Stimulated activated CD8-positive, alpha-beta memory T cell treated with anti-CD3 and anti-CD28 coated beads, Interleukin-7, amount 100 ng/mL, for 48 hours (primary cell): ENCODE measurements at places on chromosomes 13 and 19.

DNA sequence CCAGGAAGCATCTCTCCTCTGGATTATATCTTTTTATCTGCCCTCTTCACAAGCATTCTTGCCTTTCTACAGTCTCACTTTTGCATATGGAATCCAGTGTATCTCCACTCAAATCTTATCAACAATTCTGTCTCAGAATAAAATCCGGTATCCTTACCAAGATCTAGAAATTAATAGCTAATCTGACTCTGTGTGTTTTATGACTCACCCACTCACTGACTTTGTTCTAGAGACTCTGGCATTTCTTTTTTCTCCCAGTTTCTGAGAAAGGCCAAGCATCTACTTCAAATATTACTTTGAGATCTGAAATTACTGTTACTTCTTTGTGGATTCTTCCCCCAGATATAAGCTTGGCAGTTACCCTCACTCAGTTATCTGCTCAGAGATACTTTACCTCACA lies 913.5 kb upstream of the ATXN8OS start:
- no peak for DNase-seq

DNA sequence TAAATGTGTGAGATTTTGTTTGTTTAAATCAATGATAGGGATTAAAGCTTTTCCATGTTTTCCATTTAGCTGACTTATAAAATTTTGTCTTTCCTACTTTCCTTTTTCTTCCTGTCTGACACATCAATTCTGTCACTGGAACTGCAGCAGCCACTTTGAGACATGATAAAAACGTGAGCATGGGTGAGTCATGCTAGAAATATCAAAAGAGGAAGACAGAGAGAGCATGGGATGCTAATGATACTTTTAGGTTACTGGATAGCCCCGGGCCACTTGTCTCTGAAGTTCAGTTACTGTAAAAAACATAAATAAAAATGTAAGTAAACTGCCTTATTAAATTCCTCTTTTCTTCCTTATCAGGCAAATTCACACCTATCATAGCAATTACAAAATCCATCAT lies 1332.0 kb upstream of the PCDH20 start:
- no peak for DNase-seq

GRCh38 chr19:4758659-4759058 lies 32.9 kb upstream of the FEM1A start:
- no peak for DNase-seq

DNA sequence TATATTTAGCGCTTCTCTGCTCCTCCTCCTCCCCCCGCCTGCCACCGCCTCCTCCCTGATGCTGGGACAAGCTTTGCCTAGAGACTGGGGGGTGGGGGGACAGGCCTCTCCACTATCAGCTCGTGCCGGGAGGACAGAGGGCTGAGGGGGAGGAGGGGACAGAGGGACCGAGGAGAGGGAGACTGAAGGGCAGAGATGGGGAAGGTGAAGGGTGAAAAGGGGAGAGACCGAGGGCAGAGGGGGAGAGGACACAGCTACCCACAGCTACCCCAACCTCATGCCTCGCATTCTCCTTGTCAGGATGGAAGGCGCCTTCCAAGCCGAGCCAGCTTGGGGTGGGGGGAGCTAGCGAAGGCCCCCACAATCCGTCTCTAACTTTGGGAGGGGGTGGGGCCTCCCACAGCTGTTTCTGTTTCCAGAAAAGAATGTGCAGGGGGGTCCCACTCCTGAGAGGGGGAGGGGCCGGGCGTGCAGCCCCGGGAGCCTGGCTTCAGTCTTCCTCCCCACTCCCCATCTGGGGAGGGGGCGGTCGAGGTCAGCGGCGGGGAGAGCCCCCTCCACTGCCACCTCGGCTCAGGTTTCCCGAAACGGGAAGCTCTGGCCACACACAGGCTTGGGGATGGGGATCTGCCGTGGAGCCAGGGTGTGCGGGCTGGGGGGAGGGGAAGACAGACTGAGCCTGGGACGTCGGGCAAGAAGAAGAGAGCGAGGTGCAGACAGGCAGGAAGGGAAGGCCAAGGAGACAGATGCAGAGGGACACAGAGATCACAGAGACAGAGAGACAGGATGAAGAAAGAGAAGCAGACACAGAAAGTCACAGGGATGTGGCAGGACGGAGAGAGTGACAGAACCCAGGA lies 1.6 kb downstream of the DACT3 start:
- no peak for DNase-seq

DNA sequence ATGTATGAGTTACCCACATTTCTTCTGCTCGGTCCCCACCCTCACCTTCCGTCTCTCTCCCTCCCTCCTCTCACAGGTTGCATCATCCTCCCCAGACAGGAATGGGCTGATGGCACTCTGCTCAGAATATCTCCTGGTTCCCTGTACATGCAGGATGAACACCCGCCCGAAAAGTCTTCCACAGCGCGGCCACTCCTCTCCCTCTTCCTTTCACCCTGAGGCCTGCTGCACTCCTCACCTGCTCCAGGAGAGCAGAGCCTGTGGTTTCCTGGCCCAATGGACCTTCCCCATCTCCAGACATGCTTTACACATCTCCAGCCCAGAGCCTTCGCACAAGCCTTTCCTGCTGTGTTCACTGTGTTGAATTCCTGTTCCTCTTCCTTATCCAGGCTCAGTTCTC lies 40.9 kb downstream of the GSX1 start:
- no peak for DNase-seq

DNA sequence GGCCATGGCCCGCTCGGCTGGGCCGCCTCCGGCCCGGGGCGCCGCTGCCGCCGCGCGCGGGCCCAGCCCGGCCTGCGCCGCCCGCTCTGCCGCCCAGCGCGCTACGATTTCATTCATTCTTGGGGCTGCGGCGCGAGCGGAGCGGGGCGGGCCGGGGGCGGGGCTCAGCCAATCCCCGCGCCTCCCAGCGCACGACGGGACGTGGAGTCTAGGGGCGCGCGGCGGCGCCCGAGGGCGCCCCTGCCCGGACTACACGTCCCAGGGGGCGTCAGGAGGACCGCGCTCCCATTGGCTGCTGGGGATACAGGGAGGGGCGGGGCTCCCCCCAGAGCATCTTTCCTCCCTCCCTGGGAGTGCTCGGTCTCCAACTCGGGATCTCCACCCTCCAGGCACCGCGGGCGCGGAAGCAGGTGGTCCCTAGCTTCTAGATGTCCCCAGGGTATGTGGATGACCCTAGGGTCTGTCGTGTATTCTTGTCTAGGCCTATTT lies 5.6 kb upstream of the DPF1 start:
- peak; percentile 49 for DNase-seq

GRCh38 chr13:112726016-112726767 lies 36.4 kb downstream of the ATP11A start:
- no peak for DNase-seq

DNA sequence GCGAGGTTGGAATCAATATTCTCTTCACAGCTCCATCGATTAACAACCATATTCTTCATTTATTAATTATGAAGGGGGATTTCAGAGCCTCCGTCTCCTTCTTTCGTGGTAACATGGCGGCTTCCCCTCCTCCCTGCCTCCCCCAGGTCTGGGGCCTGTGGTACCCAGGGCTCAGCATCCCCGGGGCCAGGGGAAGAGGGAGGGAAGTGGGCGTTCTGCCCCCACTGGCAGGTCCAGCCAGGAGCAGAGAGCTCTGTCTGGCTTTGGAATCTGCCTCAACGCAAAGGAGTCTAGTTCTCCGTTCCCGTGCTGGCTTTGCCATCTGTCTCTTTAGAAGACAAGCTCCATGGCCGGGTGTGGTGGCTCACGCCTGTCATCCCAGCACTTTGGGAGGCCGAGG lies 37.8 kb upstream of the ONECUT3 start:
- DNase-seq = no peak

DNA sequence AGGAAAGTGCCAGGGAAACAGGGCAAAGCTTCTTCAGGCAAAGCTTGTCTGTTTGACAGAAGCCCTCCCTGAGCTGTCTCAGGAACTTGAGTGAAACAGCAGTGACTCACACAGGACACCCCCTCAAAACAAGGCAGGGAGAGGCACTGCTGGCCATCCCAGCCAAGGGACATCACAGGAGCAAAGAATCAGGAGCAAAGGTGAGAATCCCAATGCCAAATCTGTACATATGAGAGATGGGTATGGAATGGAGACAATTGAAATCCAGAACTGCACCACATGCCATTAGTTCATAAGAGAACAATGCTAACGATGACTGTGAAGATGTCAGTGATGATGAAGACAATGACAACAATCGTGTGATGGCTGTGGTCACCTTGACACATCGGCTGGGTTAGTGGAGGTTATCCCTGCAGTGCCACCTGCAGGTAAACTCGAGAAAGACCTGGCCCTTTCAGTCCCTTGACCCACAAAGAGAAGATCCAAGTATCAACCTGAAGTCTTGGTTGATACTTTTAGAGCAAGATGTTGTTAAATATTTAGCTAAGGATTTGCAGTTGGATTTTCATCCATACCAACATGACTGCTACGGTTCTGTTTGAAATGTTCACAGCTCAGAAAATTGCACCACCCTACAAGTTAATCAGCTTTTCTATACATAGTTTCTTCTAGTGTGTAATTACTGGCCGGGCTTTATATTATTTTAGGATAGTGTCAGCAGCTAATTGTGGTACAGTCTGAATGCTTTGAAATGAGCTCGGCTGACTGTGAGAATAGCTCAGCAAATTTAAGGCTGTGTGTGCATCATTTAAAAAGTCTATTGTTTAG lies 42.0 kb upstream of the IPO5 start:
- no peak for DNase-seq

DNA sequence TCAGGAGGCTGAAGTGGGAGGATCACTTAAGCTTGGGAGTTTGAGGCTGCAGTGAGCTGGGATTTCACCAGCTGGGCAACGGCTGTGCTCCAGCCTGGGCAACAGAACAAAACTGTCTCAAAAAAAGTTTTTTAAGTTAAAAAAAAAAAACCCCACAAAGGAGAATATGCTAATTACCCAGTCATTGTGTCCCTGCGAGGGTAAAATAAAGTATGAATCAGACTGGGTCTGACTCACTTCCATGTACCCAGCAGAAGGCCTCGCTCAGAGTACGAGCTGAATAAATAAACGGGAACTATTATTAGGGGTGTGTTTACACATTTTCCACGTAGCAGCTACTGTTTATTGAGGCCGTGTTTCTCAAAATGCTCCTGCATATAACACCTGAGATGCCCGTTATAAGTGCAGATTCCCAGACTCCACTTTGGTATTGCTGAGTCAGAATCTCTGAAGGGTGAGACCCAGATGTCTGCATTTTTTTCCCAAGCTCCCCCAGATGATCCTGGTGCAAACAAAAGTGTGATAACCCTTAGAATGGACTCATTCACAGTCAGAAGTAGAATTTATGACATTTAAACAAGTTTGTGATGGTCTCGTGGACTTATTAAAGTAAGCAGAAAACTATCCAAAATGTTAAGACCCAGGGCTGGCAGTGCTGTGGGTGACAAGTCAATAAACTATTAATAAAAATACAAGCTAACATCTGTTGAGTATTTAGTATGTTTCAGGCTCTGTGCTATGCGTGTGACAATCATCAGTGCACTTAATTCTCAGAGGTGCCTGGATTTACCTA lies 28.2 kb downstream of the KCNC3 start:
- DNase-seq = no peak

- no peak for DNase-seq
These were observed 84.5 kb downstream of the MBNL2 start for GRCh38 chr13:97306645-97307044.

DNA sequence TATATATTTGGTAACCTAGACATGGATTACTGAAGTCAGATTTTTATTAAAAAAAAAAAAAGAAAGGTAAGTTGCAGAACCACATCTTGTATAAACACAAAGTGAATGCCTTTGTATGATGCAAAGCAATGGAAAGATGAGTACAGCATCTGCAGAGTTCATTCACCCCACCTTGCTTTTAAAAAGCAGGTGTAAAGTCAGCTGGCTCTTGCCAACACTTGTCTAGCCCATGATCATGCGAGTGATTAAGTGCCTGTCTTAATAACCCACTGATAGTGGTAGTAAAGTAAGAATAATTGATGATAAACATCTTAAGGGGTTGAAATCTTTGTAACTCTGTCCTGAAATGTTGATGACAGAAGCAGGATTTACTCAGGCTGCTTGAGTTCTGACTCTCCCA lies 710.4 kb downstream of the EFNB2 start:
- no peak for DNase-seq

- no peak for DNase-seq
These were observed 72.2 kb upstream of the DACH1 start for GRCh38 chr13:71939186-71939585.

GRCh38 chr19:46144756-46145155 lies 3.3 kb upstream of the IGFL2 start:
- DNase-seq = no peak

DNA sequence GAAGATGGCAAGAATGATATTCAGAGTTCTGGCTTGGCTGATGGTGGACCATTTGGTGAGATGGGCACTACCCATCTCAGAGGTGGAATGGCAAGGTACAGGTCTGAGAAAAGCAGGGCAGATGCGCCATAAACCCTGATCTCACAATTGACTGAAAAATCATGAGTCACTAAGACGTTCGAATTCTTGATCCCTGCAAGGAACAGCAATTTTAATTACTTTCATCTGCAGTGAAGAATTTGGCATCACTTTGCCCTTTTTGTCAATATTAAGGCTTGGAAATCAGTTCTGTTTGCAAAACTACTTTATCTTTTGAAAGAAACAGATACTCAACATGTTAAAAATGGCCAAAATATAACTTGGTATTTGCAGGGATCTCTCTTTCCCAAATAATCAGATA lies 38.1 kb downstream of the HTR2A start:
- DNase-seq = no peak

GRCh38 chr13:27822258-27822872 lies 30.1 kb downstream of the GSX1 start:
- no peak for DNase-seq

- no peak for DNase-seq
These were observed 927 bp downstream of the COL4A2 start for GRCh38 chr13:110307767-110308655.
